Brain (organoid and tissue), 16 donors: ENCODE measurements at places on chromosomes 3 and 15. TPM values are rescaled to one million over a fixed set of nuclear protein-coding genes. Genes with fewer than 3 reads are reported as not detected.

The GATM gene
- polyA plus RNA-seq = 58.9 TPM

The TRIM42 gene
- not detected for polyA plus RNA-seq

The PLA1A gene
- 2.4 TPM for polyA plus RNA-seq

The CYP1A2 gene
- not detected for polyA plus RNA-seq

DNA sequence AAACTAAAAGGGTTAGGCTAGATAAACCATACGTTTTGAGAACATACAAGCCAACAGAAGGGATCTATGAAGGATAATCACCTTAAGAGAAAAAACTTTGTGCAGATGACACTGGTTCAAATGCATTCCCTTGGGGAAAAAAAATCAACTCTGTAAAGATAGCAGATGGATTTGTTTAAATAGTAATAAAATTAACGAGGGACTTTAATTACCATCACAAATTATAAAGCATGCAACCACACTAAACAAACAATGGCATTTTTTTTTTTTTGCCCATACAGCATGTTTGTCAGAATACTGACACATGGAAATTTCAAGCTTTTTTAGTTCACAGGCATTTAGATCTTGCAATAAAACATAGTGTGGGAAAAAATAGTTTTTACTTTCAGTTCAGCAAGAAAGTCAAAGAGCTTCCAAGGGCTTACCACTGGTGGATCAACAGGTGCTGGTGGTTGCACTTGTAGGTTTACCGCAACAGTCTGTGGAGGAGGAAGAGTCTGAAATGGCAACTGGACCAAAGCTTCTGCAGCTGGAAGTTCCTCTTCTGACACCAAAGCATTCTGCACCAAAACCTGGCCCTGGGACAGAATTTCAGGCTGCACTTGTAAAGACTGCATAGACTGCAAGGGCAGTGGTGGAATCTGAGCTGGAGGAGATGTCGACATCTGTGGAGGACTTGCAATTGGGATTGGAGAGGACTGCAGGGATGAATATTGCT lies 53.1 kb downstream of the PHC3 start:
- no peak for DNase-seq

The CPN2 gene
- polyA plus RNA-seq = not detected

DNA sequence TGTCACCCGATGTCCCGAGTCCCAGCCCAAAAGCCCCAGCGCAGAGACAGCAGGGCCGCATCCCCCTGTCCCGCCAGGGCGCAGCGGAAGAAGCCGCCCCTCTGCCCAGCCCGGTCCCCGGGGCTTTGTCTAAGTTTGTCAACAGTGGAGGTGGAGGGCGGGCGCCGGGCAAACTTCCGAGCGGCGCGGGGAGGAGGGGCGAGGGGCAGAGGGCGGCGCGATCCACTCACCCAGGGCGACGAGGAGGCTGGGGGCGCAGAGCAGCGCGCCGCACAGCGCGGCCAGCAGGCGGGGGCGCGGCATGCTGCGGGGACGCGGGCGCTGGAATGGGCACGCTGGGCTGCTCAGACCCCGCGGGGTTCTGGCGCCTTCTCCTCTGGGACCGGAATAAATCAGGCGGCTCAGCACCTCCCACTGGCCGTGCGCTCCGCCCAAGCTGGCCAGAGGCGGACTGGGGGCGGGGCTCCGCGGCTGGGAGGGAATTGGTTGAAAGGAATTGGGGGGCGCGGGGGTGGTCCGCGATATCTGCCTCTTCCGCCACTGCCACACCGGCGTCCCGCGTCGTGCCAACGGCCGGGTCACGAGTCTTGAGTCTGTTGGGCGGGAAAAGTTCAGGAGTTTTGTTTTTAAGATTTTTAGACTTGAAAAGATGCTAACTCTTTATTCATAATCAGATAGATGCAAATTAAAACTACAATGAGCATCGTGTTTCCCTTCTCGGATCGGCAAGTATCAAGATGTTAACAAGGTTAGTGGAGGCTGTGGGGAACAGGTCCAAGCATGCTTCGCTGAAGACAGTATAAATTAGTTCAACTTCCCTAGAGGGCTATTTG lies at the start of gene MFGE8:
MFGE8 (minus strand) TSS at position 363 of the 833 bp plus-strand sequence; CDS start at position 303, 60 bp downstream.
- DNase-seq = peak; percentile 86

- no peak for DNase-seq
Observed at GRCh38 chr3:187403768-187404288, 35.6 kb downstream of the RTP4 start.

GRCh38 chr3:159936541-159936940 lies 52.1 kb upstream of the IL12A start:
- DNase-seq = no peak

- DNase-seq = no peak
Observed at GRCh38 chr3:102745881-102746280, 311.1 kb downstream of the ZPLD1 start.

- no peak for DNase-seq
Observed at GRCh38 chr3:51381333-51381705, 3.8 kb upstream of the MANF start.

The ATP13A5 gene
- not detected for polyA plus RNA-seq

DNA sequence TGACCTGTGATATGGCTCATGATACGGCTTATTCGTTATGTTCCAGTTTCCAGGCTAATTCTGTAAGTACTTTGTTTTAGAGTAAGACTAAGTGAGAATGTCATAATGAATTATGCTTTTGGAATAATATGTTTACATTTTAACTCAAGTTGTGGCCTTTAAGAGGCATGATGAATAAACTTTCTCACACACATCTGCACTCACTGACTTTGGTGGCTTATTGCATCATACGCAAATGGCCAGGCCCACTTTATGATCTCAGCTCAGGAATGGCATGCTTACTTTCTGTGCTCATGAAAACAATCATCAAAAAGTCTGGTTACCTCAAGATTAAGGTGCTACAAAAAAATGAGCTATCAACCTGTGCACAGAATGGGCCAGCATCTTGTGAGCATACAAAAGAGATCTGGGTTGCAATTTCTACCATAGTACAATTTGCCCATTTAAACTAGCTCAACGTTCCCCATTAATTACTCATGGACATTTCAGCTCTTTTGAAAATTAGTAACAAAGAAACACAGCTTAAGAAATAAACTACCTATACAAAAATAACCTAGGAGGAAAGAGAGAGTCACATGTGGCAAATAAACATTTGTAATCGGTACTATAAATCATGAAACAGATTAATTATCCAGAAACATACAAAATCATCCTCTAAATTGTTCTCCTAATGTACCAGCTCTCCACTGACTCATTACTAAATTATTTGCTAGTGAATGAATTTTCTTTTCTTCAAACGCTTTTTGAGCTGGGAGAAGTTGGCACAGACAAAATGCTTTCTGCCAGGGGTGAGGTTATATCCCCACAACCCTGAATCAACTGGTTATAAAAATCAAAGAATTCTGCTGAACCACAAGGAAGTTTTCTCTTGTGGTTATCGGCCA lies 439.0 kb upstream of the ADAMTS9 start:
- DNase-seq = peak; percentile 9

- DNase-seq = no peak
Observed at GRCh38 chr3:112078125-112079083, 7.8 kb upstream of the C3orf52 start.

DNA sequence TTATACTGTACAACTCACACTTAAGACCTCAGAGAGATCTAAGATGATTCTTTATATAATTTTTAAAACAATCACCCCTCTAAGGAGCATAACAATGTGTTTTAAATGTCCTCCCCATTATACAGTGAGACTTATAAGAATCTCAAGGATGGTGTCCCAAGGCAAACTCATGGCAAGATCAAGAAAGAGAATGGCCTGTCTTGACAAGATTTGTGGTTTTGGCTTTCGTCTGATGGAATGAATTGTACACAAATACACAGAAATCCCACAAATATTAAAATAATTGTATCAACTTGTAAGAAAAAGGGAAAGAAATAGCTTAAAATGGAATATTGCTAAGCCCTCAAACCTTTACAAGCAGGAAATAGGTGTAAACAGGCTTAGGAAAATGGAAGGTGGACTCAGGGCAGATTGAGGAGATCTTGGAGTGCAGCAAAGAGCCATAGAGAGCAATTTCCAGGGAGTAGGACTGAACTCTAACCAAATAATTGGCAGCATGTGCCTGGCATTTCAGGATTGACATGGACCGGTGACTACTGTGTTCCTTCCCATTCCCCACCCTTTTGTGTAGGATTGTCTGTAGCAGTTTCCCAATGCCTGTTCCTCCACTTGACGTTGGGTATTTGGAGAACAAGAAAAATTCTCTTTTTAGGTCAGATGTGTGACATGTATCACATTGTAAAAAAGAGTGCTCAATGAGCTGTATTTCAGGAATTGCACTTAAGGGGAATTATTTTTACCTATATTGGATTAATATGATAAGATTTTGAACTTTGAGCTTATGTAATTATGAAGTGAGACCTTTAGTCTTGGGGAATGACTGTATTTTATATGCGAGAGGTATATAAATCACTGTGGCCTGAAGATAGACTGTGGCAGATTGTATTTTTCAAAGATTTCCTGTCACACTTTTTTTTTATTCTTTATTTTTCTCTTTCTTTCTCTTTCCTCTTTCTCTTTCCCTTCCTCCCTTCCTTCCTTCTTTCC lies 317.8 kb upstream of the SLITRK3 start:
- DNase-seq = no peak

DNA sequence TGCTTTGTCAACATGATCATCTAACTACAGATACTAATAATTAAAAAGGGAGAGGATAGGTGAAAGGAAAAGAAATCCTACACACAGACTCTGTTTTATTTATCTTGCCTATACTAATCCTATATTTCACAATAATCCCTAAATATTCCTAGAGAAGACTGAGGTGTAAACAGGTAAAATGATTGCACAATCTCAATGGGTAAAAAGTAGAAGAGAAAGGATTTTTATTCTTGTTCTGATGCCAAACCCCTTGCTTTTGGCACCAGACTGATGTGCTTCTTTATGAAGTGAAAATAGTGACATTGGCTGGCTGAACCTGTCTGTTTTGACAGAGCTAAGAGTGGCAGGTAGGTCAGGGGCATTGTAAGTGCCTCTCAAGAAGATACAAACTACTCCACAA lies 101.9 kb upstream of the ZPLD1 start:
- DNase-seq = no peak

GRCh38 chr15:82174471-82175235 lies 87.9 kb downstream of the EFL1 start:
- DNase-seq = no peak

- DNase-seq = no peak
Observed at GRCh38 chr3:168467115-168467714, 371.5 kb upstream of the GOLIM4 start.

GRCh38 chr3:191314109-191314728 lies 15.0 kb upstream of the CCDC50 start:
- DNase-seq = no peak

The GOLGA6L7 gene
- polyA plus RNA-seq = not detected

The ANKRD63 gene
- polyA plus RNA-seq = not detected

DNA sequence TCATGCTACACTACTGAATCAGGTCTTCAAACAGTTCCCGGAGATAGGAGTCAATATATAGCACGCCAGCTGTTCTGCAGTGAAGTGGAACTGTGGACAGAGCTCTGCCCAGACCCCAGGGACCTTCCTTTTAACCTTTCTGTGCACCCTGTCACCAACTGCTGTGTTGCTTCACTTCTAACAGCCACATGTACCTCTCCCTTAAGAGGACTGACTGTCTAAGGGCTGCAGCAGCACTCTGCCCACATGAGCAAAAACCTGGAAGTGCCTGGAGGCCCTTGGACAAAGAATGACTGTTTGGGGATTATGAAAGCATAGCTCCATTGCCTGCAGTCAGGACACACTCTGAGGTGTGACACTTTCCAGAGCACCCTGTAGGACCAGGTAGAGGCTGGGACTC lies 88.3 kb upstream of the CTNNB1 start:
- DNase-seq = no peak

GRCh38 chr3:105503191-105503593 lies 136.5 kb downstream of the ALCAM start:
- no peak for DNase-seq

GRCh38 chr15:43212299-43212698 lies 8.5 kb downstream of the EPB42 start:
- DNase-seq = no peak

The CCDC71 gene
- polyA plus RNA-seq = 13.3 TPM

DNA sequence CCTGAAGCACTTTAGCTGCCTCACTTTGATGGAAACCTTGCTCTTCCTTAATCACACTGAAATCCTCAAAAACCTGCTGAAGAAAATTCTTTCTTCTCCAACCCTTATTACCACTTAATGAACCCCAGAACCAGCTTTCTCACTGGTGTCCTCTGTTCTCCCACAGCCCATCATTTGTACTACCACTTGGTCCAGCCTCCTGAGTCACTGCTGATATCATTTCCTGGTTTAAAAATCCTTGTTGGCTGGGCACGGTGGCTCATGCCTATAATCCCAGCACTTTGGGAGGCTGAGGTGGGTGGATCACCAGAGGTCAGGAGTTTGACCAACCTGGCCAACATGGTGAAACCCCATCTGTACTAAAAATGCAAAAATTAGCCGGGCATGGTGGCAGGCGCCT lies 418.6 kb upstream of the KCNMB2 start:
- no peak for DNase-seq

The SENP5 gene
- 5.3 TPM for polyA plus RNA-seq

The GP9 gene
- polyA plus RNA-seq = not detected

DNA sequence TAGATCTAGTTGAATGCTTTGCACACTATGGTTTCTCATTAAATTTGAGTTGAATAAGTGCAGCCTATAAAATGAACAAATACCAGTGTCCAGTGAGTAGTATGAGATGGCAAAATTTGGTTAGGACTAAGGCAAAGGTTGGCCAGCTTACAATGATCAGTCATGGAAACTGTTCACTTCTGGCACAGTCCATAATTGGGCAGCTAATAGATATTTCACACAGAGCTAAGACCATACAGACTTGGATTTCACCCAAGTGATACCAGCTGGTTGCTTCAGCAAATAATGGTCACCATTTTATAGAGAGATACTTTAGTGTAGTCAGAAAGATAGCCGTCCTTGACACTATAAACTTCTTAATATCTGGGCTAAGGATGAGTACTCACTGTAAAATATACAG lies 15.7 kb downstream of the GAP43 start:
- DNase-seq = no peak

- DNase-seq = no peak
Observed at GRCh38 chr3:140177943-140178342, 243.0 kb downstream of the CLSTN2 start.

GRCh38 chr3:136250903-136251460 lies 842 bp downstream of the PCCB start:
- peak; percentile 68 for DNase-seq

DNA sequence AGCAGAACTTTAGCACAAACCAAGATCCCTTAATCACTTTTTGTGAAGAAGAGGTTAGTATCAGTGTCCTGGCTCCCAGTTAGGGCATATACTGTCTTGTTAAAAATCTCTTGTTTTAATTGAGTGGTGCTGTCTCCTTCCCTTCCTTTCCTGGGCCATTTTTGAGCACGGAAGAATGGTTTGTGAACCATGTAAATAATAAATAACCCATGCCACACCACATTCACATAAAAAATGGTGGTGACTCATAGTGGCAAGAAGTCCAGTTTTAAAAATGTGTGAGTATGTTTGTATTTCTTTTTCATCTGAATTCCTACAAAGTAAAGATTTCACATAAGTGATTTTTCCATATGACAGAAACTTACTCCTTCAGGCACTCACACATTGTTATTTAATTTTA lies 59.1 kb upstream of the SPRED1 start:
- no peak for DNase-seq

GRCh38 chr3:109114746-109115145 lies 3.2 kb downstream of the MORC1 start:
- DNase-seq = no peak

- no peak for DNase-seq
Observed at GRCh38 chr3:152943645-152944044, 108.7 kb downstream of the P2RY1 start.

The HDC gene
- not detected for polyA plus RNA-seq
